ENCODE measurements at places on chromosomes 6 and 20. TPM values are rescaled to one million over a fixed set of nuclear protein-coding genes. Genes with fewer than 3 reads are reported as not detected.

GRM1 gene
- not detected for total RNA-seq

SESN1 gene
- total RNA-seq = 18.6 TPM

OXT gene
- total RNA-seq = not detected

STMND1 gene
- not detected for total RNA-seq

DNMT3B gene
- 1.3 TPM for total RNA-seq

GLP1R gene
- not detected for total RNA-seq

CLDN20 gene
- not detected for total RNA-seq

XRN2 gene
- 70.8 TPM for total RNA-seq

RIPOR2 gene
- total RNA-seq = 0.83 TPM

TMEM170B gene
- 0.28 TPM for total RNA-seq

NHSL1 gene
- total RNA-seq = 7.2 TPM

SPATS1 gene
- total RNA-seq = not detected

PACSIN1 gene
- total RNA-seq = not detected

Measured in IMR-90 (cell line).